ENCODE measurements at places on chromosomes 7 and 10.

DNA sequence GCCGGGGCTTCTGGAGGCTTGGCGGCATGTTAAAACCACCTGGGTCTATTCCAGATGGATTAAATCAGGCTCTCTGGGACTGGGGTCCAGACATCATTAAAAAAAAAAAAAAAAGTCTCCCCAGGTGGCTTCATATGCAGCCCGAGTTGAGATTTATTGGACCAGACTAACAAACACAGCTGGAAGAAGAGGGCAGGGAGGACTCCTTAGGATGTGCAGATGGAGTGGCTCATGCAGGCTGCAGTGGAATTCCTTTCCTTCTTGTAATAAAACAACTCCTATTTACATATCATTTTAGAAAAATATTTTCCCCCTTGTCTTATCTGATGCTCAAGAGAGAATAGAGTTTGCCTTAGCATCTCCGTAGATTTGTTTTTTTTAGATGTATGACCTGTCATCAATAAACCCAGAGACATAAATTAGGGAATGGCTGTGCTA, 238.1 kb downstream of the CAMK1D start:
- DNase-seq = no peak

DNA sequence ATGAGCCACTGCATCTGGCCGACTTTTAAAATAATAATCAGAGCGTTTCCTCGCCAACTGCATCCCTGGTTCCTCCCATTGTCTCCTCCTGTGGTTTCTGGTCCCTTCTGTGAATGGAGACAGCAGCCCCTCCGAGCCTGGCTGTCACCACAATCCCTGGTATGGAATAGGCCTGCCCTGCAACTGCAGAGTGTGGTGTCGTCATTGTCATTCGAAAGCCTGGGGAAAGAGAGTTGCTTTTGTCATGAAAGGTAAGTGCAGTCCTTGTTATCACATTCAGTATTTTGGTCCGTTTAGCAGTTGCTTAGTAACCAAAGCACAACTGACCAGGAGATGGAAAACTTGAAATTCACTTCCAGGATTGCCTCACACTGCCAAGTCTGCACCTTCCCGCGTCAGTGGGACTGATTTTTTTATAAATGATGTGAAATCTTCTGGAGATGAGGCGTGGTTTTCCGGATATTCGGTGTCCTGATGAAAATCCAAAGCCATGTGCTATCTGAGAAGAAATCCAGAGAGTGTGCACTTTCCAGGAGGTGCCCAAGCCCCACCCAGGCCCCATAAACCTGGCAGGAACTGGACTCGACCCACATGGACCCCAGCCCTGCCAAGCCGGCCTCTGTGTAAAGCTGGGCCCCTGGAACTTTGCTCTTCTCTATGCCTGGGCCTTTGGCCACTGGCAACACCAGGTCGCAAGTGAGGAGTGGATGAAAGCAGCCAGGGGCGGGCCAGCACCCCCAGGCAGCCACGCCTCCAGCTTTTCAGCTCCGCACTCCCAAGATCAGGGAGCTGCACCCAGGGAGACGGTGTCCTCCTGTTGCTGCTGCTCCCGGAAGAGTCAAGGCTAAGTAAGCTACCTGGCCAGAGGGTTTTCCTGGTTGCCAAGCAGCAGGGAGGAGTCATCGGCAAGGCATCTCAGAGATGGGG, 133.7 kb upstream of the SH2B2 start:
- no peak for DNase-seq

- no peak for DNase-seq
These were observed 88.7 kb downstream of the DYNC1I1 start for GRCh38 chr7:95861041-95861440.

- DNase-seq = no peak
These were observed 259.3 kb downstream of the GLI3 start for GRCh38 chr7:41977661-41978060.

- DNase-seq = no peak
These were observed 89.4 kb upstream of the SEMA3E start for GRCh38 chr7:83738291-83738835.

- no peak for DNase-seq
These were observed 63.3 kb upstream of the LRRC17 start for GRCh38 chr7:102849538-102849937.

GRCh38 chr10:28326516-28327490, 23.9 kb upstream of the MPP7 start:
- DNase-seq = no peak

GRCh38 chr7:48251766-48252165, 80.5 kb downstream of the ABCA13 start:
- no peak for DNase-seq

GRCh38 chr7:23211589-23211988, 29.7 kb downstream of the NUP42 start:
- DNase-seq = no peak

GRCh38 chr10:49592726-49593563, 17.2 kb upstream of the SLC18A3 start:
- peak; percentile 29 for DNase-seq

DNA sequence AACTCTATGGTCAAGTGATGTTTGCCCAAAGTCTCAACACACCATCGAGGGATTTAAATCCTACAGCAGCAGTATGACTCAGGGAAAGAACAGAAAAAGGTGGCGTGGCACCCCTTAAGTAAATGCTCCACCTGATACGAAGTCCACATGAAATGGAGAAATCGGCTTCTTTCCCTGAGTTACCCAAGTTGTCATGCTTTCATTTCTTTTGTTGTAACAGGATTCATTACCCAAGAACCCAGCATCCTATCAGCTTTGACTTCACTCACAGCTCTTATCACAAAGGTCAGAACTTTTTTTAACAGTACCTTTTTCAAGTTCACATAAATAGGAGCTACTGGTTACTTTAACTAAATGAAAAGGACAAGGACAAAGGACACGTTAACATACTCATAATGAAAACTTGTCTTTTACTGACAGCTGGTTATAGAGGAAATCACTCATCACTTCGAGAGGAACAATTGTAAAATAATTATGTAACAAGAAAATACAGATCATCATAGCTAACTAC, 219.8 kb upstream of the FRMD4A start:
- no peak for DNase-seq

- no peak for DNase-seq
These were observed 168.5 kb upstream of the TCERG1L start for GRCh38 chr10:131480066-131480465.

DNA sequence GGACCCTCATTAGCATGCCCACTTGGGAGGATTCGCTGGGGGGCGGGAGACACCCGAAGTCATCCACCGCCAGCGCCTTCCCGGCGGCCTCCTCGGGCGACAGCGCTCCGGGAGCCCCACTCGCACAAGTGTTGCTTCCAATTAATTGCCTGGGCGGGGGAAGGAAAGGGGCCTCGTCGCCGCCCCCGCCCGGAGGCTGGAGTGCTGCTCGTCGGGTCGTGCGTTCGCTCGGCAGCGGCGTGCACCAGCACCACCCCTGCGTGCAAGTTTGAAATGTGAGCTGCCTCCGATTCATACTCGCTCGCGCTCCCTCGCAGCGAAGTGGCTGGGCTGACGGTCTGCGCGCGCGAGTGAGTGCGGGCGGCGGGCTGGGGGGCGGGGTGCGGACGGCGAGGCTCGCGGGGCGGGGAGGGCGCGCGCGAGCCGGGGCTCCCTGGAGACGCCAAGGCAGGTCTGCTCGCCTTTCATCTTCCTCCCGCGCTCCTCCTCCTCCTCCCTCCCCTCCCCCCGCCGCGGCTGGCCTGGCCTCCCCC, 104.6 kb upstream of the PPIF start:
- DNase-seq = peak; percentile 24

DNA sequence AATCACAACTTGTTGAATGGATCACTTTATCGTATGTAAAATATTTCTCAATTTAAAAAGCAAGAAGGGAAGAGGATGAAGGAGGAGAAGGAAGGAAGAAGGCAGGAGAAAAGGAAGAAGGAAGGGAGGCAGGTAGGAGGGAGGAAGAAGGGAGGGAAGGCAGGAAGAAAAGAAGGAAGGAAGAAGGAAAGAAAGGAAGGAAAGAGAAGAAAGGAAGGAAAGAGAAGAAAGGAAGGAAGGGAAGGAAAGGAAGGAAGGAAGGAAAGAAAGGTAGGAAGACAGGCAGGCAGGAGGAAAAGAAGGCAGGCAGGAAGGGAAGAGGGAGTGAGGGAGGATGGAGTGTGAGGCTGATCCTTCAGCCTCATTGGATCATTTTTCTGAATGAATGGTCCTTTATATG, 145.5 kb downstream of the MYOF start:
- DNase-seq = no peak

- DNase-seq = no peak
These were observed 304.2 kb downstream of the CDC14C start for GRCh38 chr7:49228426-49229098.

GRCh38 chr7:42263971-42264370, 27.0 kb upstream of the GLI3 start:
- no peak for DNase-seq

GRCh38 chr7:94999069-94999351, 91.6 kb downstream of the PPP1R9A start:
- no peak for DNase-seq

- DNase-seq = no peak
These were observed 2.8 kb downstream of the EFCAB10 start for GRCh38 chr7:105578496-105578895.

GRCh38 chr7:121328508-121329190, at the start of gene WNT16:
WNT16 (plus strand) TSS chr7:121329000; CDS start chr7:121329293, 293 bp downstream.
- no peak for DNase-seq

DNA sequence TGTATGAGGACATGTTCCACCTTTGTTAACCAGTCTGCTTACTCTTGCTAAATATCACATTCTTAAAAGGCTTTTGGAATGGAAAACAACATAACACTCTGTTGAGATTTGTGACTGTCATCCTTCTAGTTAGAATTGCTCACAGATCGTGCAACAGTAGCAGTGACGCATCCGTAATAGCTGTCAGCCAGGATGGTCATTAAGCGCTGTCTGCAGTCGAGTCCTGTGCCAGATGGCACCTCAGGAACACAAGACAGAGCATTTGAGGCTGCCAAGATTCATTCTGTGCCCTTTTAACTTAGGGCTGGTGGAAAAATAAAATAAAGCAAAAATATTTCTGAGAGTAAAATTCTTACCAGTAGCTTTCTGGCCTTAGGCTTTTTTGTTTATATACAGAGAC, 348.6 kb downstream of the ANKRD7 start:
- DNase-seq = no peak

GRCh38 chr10:104333032-104333727, 5.1 kb downstream of the ITPRIP start:
- DNase-seq = peak; percentile 87

DNA sequence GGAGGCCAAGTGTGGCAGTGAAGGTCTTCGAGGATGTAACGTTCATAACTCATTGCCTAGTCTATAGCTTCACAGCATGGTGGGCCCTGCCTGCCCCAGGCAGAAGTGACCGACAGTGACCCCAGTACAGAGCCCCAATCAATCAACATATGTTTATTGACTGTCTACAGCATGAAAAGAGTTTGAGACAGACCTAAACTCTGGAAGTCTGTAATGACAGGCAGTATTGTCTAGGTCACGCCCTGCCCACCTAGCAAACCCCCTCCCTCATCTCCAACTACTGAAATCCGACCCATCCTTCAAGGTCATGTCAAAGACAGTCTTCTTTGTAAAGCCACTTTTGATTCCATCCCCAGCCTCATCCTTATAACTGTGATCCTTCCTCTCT, 43.9 kb downstream of the LYZL1 start:
- no peak for DNase-seq

- DNase-seq = no peak
These were observed 42.3 kb upstream of the KLF6 start for GRCh38 chr10:3827266-3827665.

DNA sequence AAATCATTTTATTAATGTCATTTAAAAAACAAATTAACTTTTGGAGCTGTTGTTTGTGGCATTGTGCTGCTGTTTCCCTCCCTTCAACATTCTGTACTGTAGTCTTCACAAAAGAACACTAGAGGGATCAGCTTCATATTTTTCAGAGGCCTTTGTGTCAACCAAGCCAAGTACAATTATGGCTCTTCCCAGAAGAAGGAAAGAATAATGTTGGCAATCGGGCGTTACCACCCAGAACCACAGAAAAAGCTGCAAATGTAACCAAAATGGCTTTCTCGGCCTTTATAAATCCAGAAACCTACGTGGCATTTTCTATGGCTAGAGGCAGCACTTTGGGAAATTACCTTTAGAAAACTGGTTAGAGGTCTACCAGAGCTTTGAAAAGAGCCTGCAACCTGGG, 98.8 kb upstream of the COL1A2 start:
- no peak for DNase-seq

DNA sequence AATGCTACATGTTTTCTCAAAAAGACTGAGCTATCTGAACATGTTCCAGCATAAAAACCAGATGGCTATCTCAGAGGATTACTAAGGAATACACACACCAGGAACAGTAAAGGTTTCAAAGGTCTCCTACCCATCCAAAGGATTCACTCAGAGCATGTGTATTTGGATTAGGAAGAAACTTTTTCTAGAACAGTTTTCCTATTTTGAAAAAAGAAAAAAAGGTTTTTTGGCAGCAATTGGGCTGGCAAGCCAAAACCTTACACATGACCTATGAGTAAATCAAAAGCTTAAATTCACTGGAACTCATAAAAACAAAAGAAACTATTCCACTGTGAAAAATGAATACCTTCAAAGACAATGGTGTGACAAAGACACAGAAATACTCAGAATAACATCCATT, 9.6 kb downstream of the TPK1 start:
- DNase-seq = no peak

DNA sequence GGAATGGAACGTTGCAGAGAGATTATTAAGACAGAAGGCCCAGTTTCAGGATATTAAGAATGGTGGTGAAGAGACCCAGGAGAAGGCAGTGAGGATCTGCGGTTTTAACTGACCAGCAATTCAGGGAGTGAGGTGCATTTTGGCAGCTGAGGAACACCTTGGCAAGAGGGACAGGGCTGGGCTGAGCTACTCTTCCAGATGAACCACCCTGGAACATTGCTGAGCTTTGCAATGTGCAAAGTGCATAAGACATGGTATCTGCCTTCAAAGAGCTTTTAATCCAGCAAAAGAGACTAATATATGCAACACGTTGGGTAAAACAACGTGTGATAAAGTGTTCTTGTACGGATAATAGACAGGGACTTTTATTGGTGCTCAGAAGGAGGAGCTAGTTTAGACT, 181.0 kb upstream of the AGK start:
- no peak for DNase-seq

DNA sequence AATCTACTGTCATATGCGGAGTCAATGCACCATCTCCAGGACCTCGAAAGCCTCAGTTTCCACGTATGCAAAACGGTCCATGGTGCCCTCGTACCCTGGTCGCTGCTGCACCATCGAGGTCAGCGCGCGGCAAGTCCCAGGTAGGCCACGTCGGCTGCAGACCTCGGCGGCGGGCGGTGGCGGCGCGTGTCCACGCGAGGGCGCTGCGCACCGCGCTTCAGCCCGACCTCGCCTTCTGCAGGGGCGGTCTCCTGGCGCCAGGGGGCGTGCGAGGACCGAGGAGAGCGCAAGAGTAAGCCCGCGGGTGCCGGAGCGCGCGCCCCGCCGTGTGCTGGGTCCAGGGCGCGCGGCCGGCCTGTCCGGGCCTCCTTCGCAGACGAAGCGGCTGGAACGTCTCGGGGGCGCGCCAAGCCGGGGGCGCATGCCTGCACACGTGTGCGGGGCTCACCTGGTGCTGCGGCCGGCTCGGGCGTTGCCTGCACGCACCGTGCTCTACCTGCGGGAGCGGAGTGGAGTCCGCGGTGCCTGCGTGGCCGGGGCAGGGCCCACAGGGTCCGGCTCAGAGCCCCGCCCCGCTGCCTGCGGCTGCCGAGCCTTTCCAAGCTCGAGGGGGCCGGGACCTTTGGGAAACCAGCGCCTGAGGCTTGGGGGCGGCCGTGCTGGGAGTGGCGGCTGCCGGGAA, 54.0 kb downstream of the GLRX3 start:
- DNase-seq = peak; percentile 83

- no peak for DNase-seq
These were observed 208.8 kb downstream of the THSD7A start for GRCh38 chr7:11623093-11623678.

All from central memory CD8-positive, alpha-beta T cell (primary cell).